ENCODE measurements at places on chromosomes 3 and 15. TPM values are rescaled to one million over a fixed set of nuclear protein-coding genes. Genes with fewer than 3 reads are reported as not detected.

DNA sequence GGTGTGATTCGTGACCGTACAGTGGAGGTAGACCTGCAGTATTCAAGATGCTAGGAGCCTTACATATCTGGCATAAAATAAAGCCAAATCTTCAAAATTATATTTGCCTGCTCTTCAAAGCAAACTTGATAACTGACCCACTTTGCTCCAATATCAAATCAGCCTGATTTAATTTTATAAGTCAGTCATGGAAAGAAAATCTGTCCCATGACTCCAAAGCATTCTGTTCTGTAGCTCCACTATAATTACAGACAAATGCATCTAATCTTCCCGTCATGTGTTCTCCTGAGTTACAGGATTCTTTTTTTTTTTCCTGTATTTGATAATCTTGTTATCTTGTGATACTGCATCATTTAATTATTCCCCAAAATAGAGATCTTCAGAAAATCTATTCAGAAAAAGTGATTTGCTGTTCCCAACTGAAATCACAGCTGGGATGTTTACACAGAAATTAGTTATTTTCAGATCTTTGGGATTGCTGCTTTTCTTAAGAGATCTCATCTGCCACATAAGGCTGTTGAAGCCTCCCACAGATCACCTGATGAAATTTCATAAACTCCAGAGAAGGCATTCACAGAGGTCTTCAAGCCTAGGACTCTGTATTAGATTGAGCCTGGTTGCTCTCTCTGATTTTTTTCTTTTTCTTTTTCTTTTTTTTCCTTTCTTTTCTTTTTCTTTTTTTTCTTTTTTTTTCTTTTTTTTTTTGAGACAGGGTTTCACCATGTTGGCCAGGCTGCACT lies 27.2 kb downstream of the TIMP4 start:
- no peak for DNase-seq

GRCh38 chr3:146536681-146537080 lies 7.7 kb downstream of the PLSCR1 start:
- DNase-seq = no peak

DNA sequence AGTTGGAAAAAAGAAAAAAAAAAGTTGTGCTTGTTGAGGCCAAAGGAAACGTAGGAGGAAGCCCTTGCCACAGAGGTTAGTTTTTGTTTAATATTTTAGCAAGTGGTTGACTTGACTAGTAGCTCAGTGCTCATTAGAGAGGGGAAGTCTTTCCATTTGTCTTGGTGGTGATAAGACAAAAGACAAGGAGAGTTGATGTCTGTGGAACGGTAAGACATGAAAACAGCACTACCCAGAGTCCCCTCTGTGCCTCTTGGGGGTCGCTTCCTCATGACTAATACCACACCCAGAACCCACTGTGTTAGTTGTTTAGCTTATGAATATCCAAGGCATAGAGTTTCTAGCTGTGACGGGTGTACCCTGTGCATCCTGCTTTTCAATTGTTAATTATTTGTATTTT lies 211.4 kb downstream of the ITPR1 start:
- DNase-seq = no peak

DNA sequence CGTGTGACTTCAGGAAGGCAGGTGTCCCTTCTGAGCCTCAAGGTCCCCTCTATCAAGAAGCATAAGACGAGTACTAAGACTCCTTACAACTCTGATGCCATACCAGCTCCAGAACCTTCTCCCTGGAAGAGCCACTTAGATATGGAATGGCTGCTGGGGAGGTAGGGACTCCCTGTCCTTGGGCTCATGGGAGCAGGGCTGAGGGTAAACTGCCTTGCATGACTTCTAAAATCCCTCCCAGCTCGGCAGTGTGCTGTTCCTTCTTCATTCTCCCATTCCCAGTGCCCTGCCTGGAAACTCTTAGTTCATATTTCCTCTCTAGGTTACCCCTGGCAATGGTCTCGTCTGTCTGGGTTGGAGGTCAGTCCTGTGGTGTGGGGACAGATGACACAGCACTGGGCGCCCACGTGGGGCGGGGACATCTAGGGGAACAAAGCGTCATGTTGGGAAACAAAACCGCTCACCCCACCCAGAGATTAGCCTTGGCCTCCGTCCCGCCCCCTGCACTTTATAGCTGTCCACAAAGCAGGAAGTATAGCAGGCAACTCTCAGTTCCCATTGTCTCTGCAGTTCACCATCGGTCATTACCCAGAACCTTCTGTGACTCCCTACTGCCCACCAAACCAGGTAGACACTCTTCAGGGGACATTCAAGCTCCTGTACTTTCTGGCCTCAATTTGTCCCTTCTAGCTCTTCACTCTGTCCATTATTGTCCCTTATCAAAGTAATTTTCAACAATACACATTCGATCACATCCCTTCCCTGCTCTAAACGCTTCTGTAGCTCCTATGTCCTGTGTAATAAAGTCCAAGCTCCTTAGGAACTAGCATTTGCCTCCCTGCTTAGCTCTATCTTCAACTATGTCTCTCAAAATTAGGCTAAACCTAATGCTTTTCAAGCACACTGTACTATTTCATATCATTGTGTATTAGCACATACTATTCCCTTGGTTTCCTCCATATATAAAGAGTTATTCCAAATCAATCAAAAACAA lies 73.8 kb downstream of the IQSEC1 start:
- no peak for DNase-seq

DNA sequence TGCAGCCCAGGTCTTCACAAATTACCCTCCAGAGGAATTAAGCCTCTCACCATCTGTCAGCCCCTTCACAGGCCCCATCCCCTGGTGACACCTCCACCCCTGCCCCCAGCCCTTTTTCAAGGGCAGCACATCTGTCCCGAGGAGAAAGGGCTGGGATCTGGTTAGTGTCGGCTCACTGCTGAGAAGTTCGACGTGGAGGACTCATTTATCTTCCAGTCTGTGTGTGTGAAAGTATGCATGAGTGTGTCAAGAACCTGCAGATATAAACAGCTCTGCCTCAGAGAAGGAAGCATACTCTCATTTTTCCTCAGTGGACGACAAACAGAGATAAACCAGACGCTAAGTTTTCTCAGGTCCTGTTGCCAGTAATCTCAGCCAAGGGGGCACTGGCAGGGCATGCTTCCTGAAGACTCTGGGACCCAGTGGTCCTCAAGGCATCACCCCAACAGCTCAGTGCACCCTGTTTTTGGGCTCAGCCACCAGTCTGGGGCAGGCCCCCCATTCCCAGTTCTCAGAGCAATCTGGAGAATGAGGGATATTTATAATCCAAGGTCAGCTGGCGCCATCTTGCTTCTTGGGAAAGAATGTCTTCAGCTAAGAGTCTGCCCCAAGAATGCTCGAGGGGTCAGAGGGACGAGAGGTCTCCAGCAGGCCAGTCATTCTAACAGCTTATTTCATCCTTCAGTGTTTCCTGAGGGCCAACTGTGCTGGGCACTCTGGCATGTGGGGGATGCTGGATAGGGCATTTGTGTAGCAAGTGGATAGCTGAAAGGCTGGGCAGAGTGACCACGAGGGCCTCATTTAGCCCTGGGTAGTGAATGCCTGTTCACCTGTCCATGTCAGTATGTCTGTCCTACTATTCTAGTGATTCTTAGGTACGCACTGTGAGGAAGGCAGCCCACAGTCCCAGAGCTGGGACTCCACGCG lies 73.6 kb downstream of the ADCY5 start:
- no peak for DNase-seq

DNA sequence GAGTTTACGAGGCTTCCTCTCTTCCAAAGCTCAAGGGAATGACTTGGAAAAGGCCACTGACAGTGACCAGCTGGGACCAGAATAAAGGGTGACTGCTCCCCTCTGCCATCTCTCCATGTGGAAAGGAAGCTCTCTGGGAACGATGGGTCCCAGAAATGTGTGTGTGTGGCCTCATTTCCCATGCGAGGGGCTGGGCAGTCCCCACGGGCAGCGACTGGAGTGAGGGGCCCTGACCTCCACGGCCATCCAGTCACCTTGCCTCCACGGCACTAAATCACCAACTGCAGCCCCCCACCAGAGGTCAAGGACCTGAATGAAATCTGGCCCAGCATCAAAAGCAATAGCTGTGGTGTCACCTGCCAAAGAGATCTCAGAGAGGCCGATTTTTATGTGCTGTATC lies 29.6 kb downstream of the RGMA start:
- DNase-seq = no peak

GRCh38 chr3:27960133-27960532 lies 238.0 kb upstream of the EOMES start:
- no peak for DNase-seq

- no peak for DNase-seq
Measured at GRCh38 chr3:29478611-29479010, 197.7 kb downstream of the RBMS3 start.

- no peak for DNase-seq
Measured at GRCh38 chr15:39854161-39854560, 65.9 kb downstream of the GPR176 start.

GRCh38 chr15:93088200-93088980 lies 621 bp downstream of the RGMA start:
- no peak for DNase-seq

- no peak for DNase-seq
Measured at GRCh38 chr15:41279535-41280283, 48.6 kb downstream of the CHP1 start.

DNA sequence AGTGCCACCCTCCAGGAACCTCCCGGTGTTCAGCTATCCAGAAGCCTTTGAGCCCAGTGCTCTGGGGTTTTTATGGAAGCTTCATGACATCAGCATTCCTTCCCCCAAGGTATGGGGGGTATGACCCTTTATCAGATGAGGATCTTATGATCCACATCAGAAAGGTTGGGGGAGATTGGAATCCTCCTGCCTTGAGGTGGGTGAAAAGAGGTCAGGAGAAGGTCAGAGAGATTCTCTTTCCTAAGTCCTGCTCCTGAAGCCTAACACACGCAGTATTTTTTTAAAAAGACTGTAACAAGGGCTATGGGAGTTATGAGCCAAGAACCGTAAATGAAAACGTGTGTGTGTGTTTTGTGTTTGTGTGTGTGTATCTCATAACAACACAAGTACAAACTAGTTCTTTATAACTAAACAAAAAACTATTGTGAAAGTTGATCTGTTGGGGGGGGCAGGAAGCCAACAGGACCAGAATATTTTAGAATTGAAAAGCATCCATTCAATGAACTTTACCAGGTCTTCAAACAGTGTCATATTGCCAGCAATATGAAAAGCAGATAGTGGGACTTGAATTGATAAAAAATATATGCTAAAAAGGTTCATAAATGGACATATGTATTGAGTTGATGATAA lies 13.2 kb downstream of the MKRN3 start:
- DNase-seq = no peak

GRCh38 chr3:29427266-29428103 lies 146.6 kb downstream of the RBMS3 start:
- DNase-seq = no peak

- no peak for DNase-seq
Measured at GRCh38 chr3:62249855-62250543, 123.4 kb downstream of the FEZF2 start.

DNA sequence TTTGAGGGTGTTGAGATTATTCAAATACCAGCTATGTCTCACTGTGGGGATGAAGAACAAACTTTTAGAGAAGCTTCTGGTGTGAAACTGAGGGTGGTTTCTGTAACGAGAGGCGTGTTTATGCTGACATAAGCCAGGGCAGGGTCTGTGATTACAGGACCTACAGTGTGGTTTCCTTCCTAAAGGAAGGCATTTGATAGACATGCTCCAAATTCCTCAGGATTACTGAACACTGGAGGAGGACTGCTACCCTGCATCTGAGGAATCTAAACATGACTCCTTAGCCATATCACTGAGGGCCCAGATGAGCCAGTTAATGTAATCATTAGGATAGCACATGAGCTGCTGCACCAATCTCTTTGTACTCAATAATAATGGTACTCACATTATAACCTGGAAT lies 328.4 kb upstream of the UMPS start:
- no peak for DNase-seq

GRCh38 chr3:25587094-25587493 lies 77.6 kb downstream of the TOP2B start:
- DNase-seq = no peak

DNA sequence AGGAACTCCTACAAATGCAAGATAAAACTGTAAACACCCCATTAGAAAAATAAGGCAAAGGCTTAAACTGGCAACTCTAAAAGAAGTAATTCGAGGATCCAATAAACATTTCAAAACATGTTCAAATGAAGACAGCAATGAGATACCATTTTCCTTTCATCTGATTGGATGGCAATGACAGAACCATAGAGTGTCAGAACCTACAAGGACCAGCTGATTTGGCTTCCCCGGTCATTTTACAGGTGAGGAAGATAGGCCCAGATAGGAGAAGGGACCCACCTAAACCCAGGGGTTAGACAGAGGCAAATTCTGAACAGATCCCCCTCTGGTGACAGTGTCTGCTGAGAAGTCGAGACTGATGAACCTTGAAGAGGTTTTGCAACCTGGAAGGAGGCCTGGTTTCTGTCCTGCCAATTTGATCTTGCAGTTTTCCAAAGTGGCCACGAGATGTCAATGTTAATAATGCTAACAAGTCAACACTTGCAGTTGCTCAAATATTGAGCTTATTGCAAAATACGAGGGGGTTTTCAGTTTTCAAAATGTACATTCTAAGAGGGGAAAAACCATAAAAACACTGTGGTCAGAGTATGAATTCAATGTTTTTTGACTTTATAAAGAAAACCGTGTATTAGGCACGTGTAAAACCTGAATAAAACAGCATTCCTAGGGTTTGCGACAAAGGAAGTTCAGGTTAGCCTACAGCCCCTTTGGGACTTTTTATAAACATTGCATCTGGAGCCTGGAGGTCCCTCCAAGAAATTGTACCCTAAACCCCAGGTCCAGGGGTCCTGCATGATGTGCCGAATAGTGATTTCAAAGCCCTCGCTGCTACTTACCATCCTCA lies 21.5 kb downstream of the CFAP161 start:
- no peak for DNase-seq

- DNase-seq = peak; percentile 63
Measured at GRCh38 chr3:47324278-47324865, 41.6 kb downstream of the KLHL18 start.

- no peak for DNase-seq
Measured at GRCh38 chr15:48538941-48539340, 106.6 kb downstream of the FBN1 start.

The GOLIM4 gene
- total RNA-seq = 60.2 TPM

The ACP3 gene
- total RNA-seq = 3.2 TPM

The SCG5 gene
- 14.9 TPM for total RNA-seq

The ZBTB11 gene
- total RNA-seq = 41.1 TPM

The CCDC33 gene
- total RNA-seq = 0.42 TPM

The FETUB gene
- not detected for total RNA-seq

The ZPLD1 gene
- total RNA-seq = 0.16 TPM

The TMIE gene
- total RNA-seq = 0.26 TPM

The GOLGA6D gene
- total RNA-seq = not detected

The ANP32A gene
- 56.3 TPM for total RNA-seq

The CRYGS gene
- 2.7 TPM for total RNA-seq

The SLC28A2 gene
- total RNA-seq = not detected

The DZIP1L gene
- 54.0 TPM for total RNA-seq

Data from urinary bladder (tissue), 4 donors.